Fibroblast of the aortic adventitia (primary cell): ENCODE measurements at places on chromosomes 1 and 21.

- no peak for DNase-seq
These were observed 14.7 kb downstream of the ARID4B start for GRCh38 chr1:235313262-235313661.

DNA sequence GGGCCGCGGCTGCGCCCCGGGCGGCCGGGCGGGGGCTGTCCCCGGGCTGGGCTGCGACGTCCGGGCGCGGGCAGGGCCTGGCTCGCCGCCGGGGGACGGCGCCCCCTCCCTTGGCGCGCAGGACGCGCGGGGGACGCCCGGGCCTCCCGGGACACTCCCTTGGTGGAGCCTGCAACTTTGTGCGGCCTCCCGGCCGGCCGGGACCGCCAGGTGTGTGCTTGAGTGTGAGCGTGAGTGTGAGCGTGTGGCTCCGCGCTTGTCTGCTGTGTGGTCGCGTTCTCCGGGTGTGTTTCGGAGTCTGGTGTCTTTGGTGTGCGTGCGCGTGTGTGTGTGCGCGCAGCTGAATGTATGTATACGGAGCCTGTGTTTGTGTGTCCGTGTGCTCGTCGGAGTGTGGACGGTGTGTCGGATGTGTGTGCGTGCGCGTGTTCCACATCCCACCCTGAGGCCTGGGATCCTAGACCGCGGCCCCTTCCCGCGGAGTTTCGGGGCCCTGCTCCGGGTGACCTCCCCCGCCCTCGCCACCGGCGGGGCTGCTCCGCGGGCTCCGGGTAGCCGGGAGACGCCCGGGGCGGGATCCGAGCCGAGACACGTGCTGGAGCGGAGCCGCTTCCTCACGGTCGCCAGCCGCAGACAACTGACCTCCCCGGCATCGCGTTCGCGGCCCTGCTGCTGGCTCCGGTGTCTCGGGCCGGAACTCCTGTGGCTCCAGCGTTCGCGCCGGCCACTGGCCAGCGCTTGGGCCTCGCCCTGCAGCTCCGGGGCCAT, 1.7 kb downstream of the PTPRU start:
- DNase-seq = peak; percentile 12

DNA sequence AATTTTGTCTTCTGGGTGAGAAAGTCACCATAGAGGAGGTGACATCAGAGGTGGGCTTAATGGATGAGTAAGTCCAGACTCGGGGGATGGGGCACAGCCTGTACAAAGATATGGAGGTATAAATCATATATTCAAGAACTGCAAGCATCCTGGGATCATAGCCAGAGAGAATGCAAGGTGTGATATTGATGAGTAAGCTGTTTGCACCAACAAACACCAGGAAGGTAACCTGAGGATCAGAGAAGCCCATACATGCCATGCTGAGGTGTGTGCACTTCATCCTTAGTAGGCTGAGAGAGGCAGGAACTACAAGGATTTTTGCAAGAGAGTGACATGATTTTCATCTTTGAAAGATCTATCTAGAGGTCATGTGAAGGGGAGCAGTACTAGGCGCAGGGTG, 306.4 kb downstream of the HHAT start:
- DNase-seq = no peak

DNA sequence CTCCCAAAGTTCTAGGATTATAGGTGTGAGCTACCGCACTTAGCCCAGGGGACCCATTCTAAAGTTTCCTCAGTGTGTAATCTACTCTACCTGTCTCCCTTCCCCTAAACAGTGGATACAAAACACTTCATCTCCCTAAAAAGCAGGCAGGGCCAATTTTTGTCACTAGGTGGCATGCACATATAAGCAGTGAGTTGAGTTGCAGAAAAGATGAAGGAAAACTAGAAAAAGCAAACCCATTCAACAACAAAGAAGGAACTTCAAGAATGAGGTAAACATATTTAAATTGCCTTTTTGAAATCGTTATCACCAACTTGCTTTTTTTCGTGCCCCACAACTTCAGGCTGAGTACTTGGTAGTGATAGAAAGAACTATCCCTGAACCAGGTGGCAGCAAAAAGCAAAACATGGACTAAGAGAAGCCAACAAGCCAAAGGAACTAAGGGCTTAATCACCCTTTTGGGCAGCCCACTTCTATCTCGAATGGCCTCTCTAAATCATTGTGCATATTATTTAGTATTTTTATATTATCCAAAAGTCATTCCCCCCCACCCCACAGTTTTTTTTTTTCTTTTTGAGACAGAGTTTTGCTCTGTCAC, 19.7 kb upstream of the ALDH9A1 start:
- peak; percentile 82 for DNase-seq

GRCh38 chr1:203673550-203674411, 47.1 kb downstream of the ATP2B4 start:
- peak; percentile 89 for DNase-seq

DNA sequence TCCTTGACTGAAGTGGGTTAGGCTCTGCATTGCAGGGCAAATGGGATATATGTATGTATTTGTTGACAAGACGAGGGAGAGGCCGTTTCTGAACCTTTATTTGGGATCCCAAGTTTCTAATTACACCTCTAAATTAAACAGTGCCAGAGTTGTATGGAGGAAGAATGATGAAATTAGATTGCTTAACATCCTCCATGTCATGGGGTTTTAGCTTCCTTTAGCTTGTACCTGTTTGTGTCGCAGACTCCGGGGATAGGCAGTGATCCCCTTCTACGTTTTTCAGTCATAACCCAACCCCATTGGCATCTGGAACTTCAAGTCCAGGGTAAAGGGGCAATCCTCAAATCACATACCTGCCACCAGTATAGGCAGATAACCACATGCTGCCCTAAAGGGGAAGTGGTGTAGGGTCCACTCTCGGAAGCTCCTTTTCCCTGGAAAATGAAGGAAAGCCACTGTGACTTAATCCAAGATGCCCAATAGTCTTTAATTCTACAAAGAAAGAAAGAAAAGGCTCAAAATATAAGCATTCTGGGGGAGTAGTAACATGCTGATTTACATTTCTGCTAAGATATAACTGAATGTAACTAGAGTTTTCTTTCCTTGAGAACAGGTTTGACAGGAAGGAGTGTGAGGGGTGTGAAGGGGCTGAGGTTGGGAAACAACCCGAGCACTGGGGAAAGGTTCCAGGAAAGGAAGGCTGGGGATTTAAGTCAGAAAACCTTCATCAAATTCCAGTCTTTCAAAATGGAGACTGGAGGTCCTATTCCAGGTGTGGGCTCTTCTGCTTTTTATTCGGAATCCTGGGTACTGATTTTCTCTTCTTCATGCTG, 77.6 kb downstream of the RGL1 start:
- DNase-seq = no peak

- DNase-seq = no peak
These were observed 16.6 kb downstream of the UTP11 start for GRCh38 chr1:38029081-38029681.

DNA sequence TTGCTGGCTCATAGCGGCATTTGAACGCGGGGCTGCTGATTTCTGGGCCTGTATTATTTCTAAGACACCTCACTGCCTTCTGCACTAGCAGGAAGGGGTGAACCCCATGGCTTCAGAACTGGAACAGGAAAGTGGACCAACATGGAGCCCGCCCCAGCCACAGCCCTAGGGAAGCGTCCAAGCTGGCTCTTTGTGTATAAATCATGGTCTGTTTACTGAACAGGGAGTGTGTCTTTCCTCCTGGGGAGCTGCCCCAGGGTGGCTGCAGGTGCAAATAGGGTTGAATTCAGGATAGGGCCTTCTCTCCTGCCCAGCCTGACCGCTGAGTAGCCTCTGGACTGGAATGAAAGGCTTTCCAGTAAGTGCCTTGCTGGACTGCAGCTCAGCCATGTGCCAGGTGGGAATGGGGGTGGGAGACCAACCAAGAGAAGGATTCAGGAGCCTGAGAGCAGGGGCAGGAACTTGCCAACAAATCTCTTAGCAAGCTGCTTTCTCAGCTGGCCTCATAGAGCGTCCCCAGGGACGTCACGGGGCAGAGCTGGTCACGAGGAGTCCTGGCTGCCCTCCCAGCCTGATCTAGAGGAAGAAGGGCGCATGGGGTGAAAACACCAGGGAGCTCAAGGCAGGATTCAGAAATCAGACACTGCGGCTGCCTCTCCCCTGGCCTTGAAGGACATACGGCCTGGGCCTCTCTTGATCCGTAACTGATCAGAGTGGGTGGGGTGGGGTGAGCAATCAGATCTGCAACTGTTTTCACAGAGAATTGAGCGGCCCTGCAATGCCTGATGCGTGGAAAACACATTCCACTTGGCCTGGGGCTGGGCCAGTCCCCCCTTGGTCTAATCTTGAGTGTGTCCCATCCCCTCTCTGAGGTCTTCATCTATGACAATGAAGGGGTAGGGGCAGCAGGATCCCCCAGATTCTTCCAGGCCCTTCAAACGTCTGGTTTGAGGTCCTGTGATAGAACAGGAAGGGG, 56.5 kb upstream of the SELENON start:
- peak; percentile 94 for DNase-seq

DNA sequence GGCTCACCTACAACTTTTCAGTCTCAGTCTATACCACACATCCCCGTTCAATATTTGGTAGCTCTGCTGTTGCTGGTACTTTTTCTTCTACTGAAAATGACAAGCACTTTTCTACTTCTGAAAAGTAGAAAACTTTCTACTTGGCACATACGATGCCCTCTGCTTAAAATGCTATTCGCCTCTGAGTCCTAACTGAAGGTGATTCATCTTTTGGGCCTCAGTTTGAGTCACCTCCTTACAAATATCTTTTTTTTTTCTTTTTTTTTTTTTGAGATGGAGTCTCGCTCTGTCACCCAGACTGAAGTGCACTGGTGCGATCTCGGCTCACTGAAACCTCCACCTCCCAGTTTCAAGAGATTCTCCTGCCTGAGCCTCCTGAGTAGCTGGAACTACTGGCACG, 136.0 kb upstream of the CYYR1 start:
- peak; percentile 10 for DNase-seq

GRCh38 chr1:64654519-64655341, 90.1 kb upstream of the RAVER2 start:
- DNase-seq = peak; percentile 44

DNA sequence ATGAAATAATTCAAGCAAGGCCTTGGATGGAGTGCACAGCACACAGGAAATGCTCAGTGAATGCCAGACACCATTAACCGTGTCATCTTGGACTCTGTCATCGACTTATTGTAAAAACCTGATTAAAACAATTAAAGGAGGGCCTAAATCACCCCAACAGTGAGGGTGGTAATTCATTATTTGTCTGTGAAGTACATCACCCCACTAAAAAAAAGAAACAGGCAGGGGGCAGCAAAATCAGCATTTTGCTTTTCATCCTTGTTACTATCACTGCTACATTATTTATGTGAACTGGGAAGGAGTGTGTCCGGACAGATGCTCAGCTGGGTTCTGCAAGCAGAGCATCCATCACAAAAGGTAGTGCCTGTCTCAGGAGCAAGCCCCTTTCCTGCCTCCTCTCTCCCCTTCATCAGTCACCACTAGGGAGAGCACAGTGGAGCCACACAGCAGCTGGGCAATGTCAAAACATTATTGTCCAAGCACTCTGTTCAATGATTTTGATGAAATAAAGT, 98.5 kb downstream of the RERE start:
- peak; percentile 22 for DNase-seq

DNA sequence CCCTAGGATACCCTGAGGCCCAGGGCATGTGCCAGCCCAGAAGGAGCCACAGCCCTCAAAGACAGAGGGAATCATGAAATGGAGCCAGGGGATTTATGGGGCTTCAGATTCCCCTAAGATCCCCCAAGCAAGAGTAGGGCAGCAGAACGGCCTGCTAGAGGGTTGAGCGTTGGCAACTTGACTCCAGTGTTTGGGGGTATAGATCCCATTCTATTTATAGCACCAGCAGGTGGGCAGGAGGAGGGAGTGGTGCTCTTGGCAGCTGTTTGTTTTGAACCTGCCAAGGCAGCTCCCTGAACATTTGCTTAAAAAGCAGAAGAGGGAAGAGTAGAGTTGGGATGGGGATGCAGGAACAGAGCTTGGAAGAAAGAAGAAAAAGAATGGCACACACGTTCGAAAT, 33.7 kb downstream of the GLUL start:
- DNase-seq = no peak
